ENCODE measurements at places on chromosomes 3 and 15. TPM values are rescaled to one million over a fixed set of nuclear protein-coding genes. Genes with fewer than 3 reads are reported as not detected.

EMC7 gene
- total RNA-seq, result 66.0 TPM

NR1I2 gene
- 0.04 TPM for total RNA-seq

CHRM5 gene
- 0.04 TPM for total RNA-seq

SLCO3A1 gene
- 0.07 TPM for total RNA-seq

NISCH gene
- total RNA-seq, result 65.3 TPM

IL17RC gene
- 116 TPM for total RNA-seq
